Fibroblast of skin of back (primary cell): ENCODE measurements at places on chromosomes 6 and 20.

GRCh38 chr6:53310771-53311585 is 37.8 kb downstream of the ELOVL5 start:
- DNase-seq, result no peak

- no peak for DNase-seq
These were observed 73.1 kb upstream of the DST start for GRCh38 chr6:56715741-56716140.

GRCh38 chr6:104799134-104799657 is 60.5 kb downstream of the HACE1 start:
- DNase-seq, result peak; percentile 2

DNA sequence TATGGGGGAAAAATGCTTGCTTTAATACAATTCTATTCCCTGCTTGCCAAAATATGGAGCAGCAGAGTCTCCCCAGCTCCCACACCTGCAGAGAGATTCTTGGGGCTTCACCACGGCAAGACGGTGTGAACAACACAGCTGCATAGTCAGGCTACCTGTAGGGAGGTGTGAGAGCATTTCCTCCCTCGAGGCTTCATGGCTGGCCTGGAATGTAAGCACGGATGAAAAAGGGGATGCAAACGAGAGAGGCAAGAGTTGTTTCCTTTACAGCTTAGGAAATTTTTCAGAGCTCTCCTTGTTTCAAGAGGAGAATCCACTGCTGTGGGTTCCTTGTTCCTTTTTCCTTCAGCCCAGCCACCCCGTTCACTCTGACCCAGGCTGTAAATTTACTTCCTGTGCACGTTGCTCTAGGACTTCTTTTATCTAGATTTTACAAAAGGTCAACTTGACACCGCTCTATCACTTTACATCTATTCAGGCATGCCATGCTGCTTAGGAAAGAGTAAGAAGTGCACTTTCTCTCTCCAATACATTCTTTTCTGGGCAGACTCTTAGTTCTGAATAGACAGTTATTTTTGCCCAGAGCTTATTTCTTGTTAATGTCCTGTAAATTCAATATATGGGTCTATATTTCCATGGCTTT is 197.1 kb downstream of the KHDC1L start:
- DNase-seq, result no peak

DNA sequence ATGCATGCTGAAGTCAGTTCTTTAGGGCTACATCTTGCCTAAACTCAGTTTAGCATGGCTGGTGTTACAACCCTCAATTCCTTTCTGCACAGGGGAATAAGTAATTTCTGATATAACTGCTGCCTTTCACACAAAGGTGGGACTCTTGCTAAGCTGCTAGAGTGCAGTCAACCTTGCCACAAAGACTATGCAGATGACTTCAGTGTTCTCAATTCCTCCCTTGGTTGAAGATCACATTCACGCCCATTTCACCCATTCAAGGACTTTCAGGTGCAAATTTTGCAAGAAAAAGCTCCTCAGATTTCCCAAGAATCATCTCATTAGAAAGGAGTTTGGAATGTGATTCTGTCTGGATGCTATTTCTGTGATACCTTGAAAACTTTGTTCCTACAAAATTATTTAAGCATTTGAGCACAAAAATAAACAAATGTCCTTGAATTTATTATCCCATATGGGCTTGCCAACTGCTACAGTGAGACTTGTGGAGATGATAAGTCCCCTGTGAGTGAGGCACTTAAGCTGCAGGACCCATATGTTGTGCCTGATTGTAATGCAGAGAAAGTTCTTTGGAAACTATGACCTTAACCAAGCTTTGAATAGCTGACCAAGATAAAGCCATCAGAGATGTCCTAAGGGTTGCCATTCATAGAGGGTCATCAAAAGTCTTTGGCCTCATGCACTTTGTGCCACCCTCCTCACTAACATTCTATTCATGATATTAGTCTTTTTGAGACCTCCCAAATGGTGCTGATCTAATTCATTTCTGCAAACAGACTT is 111.8 kb downstream of the PLCB4 start:
- no peak for DNase-seq

- peak; percentile 24 for DNase-seq
These were observed 163.6 kb upstream of the CENPW start for GRCh38 chr6:126176282-126176681.

DNA sequence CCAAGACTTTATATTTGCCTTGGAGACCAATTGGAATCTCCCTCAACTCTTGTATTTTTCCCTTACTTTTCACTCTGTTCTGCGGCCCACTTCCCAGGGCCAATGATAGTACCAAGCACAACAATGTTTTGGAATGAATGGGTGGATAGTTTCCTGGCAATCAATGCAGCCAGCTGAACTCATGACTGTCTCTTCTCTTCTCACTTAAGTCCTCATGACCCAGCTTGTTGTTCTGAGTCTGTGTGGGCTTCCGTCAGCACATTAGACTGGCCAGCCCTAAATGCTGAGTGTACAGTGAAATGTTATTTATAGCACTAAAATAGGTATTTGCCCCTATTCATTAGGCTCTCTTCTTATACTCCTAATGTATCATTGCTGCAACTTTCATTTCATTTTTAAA is 5.6 kb upstream of the MBOAT1 start:
- DNase-seq, result no peak

DNA sequence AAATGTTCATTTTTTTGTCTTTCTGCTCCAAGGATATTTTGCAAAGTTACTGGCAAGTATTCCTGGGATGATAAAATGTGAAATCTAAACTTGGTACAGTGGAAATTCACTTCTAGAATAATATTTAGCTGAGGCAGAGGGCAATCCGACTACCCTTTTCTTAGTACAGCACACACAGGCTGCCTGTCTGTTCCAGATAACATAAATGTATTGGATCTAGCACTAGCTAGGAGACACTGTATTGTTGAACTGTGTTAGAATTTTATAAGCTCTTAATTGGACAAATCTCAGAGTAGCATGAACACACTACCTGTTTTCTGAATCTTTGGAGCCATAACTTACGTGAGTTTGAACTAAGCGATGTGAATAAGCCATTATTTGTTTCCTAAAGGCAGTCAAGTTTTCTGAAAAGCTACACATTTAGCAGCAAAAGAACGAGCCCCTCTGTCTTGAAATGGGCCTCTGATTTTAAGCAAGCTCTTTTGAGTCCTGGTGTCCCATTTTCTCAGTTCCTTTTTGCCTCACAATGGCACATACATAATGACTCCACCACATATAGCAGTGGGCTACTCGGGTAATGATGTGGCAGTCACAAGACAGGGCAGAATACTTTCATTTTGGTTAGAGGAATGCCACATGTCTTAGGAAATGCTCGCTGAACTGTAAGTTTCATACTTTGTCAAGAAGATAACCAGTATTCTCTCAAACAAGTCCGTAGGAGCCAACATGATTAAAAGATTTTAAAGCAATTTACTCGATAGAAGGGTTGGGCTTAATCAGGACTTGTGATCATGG is 116.5 kb upstream of the ESR1 start:
- DNase-seq, result no peak

DNA sequence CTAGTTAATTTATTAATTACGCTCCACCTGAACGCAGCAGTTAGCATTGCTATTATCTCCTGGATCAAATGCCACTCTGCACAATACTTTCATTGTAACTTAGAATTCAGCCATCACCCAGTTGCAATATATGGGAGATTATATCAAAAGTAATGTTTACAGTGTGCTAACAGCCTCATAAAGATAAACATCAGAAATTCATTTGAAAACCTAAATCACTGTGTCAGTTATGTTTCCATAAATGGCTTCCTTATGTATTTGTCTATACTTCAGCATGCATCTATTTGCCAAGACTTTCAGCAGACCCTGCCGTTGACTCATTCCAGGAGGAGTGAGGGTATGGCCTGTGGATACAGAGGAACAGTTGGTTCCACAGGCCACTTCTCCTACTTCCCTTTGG is 300.1 kb downstream of the TFAP2B start:
- no peak for DNase-seq

- DNase-seq, result no peak
These were observed 2.3 kb upstream of the NCR2 start for GRCh38 chr6:41332842-41333736.

DNA sequence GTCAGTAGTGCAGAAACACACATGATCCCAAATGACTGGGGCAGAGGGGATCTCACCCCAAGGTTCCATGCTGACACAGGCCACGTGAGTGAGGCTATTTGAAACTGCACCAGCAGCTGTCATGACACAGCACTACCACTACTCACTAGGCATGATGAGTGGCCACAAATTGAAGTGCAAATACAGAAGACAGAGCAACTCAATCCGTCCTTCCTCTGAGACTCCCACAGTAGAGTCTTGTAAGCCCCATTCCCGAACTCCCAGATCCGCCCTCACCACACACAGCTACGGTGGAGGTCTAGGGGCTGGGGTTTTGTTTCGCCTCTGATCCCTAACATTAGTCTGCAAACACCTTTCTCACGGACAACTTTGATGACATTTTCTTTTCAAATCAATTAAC is 113.3 kb upstream of the NUP153 start:
- DNase-seq, result no peak

- no peak for DNase-seq
These were observed 9.2 kb downstream of the ENTPD6 start for GRCh38 chr20:25204550-25205276.

DNA sequence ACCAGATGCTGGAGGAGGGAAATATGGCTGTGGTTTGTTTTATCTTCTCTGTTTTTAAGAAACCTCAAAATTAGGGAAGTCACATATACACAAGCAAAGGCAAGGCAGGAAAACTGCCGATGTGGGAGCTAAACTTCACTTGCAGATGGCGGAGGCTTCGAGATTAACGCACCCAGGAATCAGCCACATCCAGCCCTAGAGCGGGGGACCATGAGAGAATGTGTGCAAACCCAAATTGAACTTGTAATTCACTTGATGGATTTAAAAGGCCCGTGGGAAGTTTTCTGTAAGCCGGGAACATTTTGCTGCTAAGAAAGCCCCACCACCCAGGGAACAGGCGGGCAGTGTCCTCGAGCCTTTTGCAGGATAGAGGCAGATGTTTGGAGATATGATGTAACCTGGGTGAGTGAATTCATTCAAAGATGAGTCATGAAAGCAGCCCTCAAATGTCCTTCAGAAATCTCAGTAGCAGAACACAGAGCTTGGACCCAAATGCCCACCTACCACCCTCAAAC is 39.9 kb downstream of the PREX1 start:
- peak; percentile 86 for DNase-seq

GRCh38 chr20:1295276-1295930 is 29.3 kb downstream of the SNPH start:
- no peak for DNase-seq

GRCh38 chr20:35463455-35464300 is 8.3 kb downstream of the CEP250 start:
- peak; percentile 59 for DNase-seq

GRCh38 chr20:51800060-51800871 is 2.1 kb downstream of the SALL4 start:
- DNase-seq, result peak; percentile 24

- peak; percentile 47 for DNase-seq
These were observed 39.4 kb downstream of the KIAA1755 start for GRCh38 chr20:38221119-38221589.

GRCh38 chr20:23228912-23229311 is 121.7 kb upstream of the NXT1 start:
- DNase-seq, result peak; percentile 58

DNA sequence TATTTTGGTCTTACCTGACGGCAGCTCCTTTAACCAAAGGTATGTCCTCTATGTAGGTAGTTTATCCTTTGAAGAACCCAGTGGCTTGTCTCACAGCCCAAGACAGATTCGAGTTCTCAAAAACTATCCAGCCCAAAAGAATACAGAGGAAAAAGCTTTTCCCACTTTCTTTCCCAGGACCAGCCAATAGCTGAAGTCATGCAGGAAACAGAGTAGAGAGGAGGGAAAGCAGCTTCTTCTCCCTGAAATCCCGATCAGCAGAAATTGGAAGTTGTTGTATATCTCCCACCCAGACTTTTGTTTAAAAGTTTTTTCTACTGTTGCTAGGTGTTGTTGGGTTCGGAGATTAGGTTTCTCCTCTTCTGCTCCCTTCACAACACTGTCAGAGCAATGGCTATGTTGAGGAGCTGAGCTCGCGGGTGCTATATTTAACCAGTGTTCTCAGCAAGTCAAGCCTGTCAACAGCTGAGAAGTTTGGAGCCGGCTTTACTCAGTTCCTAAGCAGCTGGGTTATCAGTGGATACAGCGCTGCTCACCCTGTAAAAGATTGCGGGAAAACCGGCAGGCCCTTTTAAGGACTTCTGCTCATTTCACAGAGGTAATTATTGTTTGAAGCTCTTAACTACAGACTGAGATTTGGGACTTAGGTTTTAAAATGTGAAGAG is at the start of gene FILIP1:
Gene FILIP1, minus strand, starts transcription at position 401 of the 665 bp plus-strand sequence. CDS start 78,828 bp downstream, outside the sequence.
- DNase-seq, result peak; percentile 56

GRCh38 chr20:44584162-44584561 is 1.8 kb downstream of the PKIG start:
- DNase-seq, result no peak

DNA sequence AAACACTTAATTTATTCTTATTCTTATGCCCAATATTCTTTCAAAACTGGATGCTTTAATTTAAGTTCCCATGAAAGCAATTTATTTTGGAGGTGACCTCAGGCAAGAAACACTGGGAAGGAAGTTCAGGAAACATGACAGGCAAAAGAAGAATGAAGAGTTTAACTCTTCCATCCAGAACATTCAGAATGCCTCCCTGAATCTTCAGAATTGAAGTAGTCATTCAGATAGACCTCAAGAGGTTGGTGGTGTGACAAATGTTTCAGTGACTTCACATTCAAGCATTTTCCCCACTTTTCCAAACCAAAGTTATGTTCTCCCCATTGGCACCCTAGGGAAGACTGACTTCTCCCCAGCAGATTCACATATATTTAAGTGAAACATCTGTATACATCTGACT is 110.5 kb downstream of the HAO1 start:
- DNase-seq, result peak; percentile 59

- DNase-seq, result peak; percentile 12
These were observed 1.1 kb downstream of the CD164 start for GRCh38 chr6:109381061-109381746.

DNA sequence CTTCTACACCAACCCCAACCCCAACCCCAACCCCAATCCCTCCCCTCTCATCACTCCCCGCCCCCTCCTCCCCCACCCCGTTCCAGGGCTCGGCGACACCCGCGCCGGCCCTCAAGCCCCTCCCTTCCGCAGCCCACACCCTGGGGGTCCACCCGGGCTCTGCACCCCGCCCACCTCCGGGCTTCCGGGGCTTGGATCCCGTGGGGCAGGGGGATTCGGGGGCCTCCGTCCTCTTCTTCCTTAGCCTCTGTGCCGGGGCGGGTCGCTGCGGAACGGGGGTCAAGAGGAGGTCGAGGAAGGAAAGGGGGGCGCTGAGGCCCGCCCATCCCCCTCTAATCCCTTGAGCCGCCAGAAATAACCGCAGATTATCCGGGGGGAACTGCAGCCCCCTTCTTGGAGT is 690 bp downstream of the TULP1 start:
- DNase-seq, result no peak
